ENCODE measurements at places on chromosomes 4 and X. TPM values are rescaled to one million over a fixed set of nuclear protein-coding genes. Genes with fewer than 3 reads are reported as not detected.

DNA sequence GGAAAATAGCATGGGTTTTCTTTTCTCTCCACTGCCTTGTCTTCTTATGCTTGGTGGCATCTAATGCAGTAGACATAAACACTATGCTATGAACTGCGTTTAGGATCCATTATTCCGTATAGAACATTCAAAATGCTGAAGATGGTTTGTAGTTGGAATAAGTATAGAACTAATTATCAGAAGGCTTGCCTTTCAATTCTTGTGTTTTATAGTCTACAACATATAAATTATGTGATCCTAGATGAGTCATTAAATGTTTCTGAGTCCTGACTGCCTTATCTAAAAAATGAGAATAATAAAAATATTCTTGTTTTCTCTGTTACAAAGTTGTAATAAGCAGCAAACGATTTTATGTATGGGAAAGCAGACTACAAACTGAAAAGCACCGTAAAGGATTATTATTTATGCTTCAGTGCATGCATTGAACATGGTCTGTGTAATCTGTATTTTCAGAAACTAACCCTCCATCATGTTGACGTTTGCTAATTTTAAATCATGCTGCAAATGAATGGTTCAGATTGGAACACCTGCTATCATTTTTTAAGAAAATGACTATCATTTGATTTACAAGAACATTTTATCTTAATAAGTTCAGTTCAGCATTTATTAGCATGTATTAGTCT, 335.9 kb upstream of the AADAT start:
- H3K27ac ChIP-seq: no peak overlapping the region
- H3K36me3 ChIP-seq: no peaks in the 10 kb centered on the region
- H3K4me3 ChIP-seq: no peak overlapping the region
- H3K27me3 ChIP-seq: no peaks in the 10 kb centered on the region
- DNase-seq: no peak

Gene AKAP4
- total RNA-seq: not detected

DNA sequence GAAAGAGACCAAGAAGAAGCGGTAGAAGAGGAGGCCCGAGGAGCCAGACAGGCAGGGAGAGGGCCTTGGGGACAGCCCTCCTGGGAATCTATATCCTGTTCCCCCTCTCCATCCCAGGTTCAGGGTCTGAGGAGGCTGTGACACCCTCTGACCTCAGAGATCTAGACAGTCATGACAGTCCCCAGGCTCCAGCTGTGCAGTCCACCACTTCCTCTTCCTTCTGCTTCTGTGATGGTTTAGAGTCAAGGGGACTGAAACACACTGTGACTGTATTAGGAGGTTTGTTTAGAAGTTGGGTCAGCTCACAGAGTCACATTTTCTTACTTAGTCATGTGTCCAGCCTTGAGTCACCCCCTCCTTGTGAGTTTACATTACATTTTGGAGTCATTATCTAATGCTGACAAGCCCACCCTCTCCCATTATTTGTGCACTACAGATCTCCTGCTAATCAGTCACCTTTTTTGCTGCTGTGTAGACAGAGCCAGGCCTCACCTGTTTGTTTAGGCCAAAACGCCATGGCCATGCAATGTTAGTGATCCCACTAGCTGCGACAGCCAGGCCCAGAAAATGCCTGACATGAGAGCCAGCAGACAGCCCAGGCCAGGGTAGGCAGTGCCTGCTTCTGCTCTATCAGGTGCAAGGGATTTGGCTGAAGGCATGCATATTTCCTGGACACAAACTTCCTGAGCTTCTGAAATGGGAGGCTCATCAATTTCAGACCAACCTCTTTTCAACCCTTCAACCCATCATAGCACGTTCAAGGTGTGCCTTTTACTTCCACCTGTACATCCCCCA, 26.0 kb downstream of the MANBA start:
- H3K4me3 ChIP-seq: no peak overlapping the region
- H3K4me1 ChIP-seq: no peaks in the 10 kb centered on the region
- no peaks in the 10 kb centered on the region for H3K36me3 ChIP-seq
- H3K27me3 ChIP-seq: no peaks in the 10 kb centered on the region

DNA sequence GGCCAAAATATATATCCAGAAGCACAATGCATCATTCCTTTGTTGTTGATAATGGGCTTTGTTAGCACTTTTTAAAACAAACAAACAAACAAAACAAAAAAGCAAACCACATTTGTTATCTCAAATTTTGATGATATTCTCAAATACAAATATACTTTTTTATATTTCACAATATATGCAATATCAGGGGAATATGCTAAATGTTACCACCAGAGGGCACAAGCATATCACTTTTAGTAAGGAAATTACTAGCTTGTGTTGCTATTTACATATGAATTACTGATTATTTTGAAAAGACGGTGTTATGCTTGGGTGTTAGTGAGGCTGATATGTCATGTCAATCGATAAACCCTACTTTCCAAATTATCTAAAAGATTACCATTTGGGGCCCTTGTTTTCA, 29.1 kb downstream of the RIPPLY1 start:
- no peak overlapping the region for H3K27ac ChIP-seq
- H3K4me1 ChIP-seq: no peaks in the 10 kb centered on the region
- H3K36me3 ChIP-seq: no peaks in the 10 kb centered on the region
- H3K4me3 ChIP-seq: no peak overlapping the region

GRCh38 chr4:87073199-87074120, 138.6 kb downstream of the AFF1 start:
- no peaks in the 10 kb centered on the region for H3K27me3 ChIP-seq
- no peaks in the 10 kb centered on the region for H3K36me3 ChIP-seq
- H3K27ac ChIP-seq: peak overlapping the region; percentile 47
- peaks cover 5% of the 10 kb centered on the region for H3K4me1 ChIP-seq

Gene TCEAL6
- not detected for total RNA-seq

GRCh38 chr4:184544788-184545409, 70.5 kb upstream of the IRF2 start:
- no peak overlapping the region for H3K27ac ChIP-seq
- H3K4me3 ChIP-seq: no peak overlapping the region
- H3K27me3 ChIP-seq: no peaks in the 10 kb centered on the region
- no peak for DNase-seq
- H3K36me3 ChIP-seq: no peaks in the 10 kb centered on the region

DNA sequence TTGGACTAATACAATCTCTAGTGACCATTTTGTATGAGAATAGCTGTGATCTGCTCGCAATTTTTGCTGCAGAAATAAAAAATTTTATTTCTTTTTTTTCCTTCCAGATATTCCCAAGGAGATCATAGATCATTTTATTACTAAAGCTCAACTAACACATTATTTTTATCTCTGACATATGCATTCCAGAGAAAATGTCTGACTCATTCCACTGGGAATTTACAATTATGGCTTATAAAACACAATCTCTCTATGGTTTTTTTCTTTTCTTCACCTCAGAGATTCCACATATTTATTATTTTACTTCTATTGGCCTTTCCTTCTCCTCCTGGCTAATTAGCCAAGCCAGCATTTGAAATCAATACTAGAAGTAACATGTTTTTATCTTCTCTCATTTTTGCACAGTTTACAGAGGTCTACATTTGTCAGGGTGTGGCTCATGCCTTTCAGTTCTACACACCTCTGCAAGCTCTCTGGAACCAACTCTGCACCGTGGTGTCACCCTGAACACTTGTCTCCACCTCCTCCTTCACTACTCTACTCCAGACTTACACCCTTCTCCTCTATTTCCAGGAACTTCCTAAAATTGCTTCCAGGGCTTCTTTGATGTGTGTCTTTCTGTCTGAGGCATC, 59.8 kb upstream of the GPM6A start:
- H3K27me3 ChIP-seq: no peaks in the 10 kb centered on the region
- H3K36me3 ChIP-seq: no peaks in the 10 kb centered on the region
- no peaks in the 10 kb centered on the region for H3K4me1 ChIP-seq
- H3K27ac ChIP-seq: no peak overlapping the region
- DNase-seq: no peak

Gene PNMA6F
- total RNA-seq: not detected

Gene FOXP3
- 2.0 TPM for total RNA-seq

- H3K4me1 ChIP-seq: no peaks in the 10 kb centered on the region
- H3K4me3 ChIP-seq: no peak overlapping the region
- no peak for DNase-seq
- no peaks in the 10 kb centered on the region for H3K36me3 ChIP-seq
- no peak overlapping the region for H3K27ac ChIP-seq
- H3K27me3 ChIP-seq: no peaks in the 10 kb centered on the region
Observed at GRCh38 chr4:125979950-125980349, 665.2 kb downstream of the FAT4 start.

DNA sequence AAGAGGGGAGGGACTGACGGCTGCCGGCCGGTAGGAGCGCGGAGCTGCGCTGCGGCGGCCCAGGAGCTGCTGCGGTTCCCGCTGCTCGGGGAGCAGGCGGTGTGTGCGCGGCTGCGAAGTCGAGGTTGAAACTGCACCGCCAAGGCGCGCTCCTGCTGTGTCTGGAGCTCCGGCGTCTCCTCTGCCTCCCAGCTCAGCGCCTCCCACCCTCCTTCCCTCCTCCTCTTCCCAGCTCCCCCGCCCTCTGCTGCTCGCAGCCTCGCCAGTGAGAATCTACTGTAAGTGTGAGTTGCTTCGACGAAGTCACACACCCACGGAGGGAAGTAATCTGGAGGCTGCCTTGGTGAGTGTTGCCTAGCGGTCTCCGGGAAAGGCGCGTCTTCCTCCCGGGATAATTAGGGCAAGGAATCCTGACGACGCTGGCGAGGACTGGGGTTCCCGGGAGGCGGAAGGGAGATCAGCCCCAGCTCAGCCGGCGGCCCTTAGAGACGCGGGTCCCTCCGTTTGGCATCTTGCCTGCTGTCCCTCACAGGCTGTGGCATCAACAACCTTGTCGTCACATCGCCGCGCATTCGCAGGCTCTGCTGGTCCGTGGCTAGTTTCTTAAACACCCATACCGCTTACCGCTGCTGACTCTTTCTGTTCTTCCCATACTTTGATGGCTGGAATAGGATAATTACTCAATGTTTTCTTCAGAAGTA, at the start of gene EPHA5:
EPHA5 (minus strand) TSS at position 159 of the 701 bp plus-strand sequence. CDS start 747 bp downstream, outside the sequence.
- H3K4me1 ChIP-seq: no peaks in the 10 kb centered on the region
- no peaks in the 10 kb centered on the region for H3K36me3 ChIP-seq
- DNase-seq: peak; percentile 89
- H3K4me3 ChIP-seq: peak within 1 kb of the TSS; percentile 33
- no peak within 1 kb of the TSS for H3K27ac ChIP-seq

Gene MTMR1
- total RNA-seq: 24.5 TPM

Gene TRIM60
- not detected for total RNA-seq

Gene PABPC4L
- 3.0 TPM for total RNA-seq

Gene QRFPR
- total RNA-seq: 7.8 TPM

GRCh38 chrX:68892651-68893050, 63.8 kb downstream of the EFNB1 start:
- H3K4me3 ChIP-seq: no peak overlapping the region
- H3K27ac ChIP-seq: no peak overlapping the region
- no peaks in the 10 kb centered on the region for H3K36me3 ChIP-seq

Gene PAGE5
- not detected for total RNA-seq

GRCh38 chr4:42417550-42417949, 20.3 kb downstream of the SHISA3 start:
- no peak for DNase-seq
- peaks cover 2% of the 10 kb centered on the region for H3K36me3 ChIP-seq
- H3K4me3 ChIP-seq: no peak overlapping the region
- no peaks in the 10 kb centered on the region for H3K4me1 ChIP-seq
- no peaks in the 10 kb centered on the region for H3K27me3 ChIP-seq

Gene CENPVL2
- total RNA-seq: not detected

DNA sequence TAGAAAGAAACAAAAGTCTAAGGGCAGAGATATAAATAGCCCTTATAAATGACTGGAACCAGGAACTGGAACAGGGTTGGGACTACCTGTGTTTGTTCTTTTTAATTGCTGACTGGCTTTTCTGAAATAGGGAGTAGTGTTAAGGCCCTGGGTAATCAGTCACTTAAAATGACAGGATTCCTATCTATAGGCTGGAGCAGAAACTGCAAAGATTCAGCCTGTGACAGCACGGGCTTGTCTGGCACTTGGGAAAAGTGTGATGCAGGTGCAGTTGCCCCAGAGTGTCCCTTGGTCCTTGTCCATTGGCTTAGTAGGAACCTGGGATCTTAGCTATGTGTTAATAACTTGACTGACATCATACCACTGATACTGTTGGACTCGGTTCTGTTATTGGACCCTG, 14.7 kb upstream of the PLAC8 start:
- H3K4me3 ChIP-seq: no peak overlapping the region
- no peaks in the 10 kb centered on the region for H3K4me1 ChIP-seq
- H3K27me3 ChIP-seq: no peaks in the 10 kb centered on the region
- no peak for DNase-seq
- H3K27ac ChIP-seq: no peak overlapping the region

- no peak for DNase-seq
- H3K27ac ChIP-seq: no peak overlapping the region
- H3K4me1 ChIP-seq: no peaks in the 10 kb centered on the region
- H3K4me3 ChIP-seq: no peak overlapping the region
- no peaks in the 10 kb centered on the region for H3K27me3 ChIP-seq
Observed at GRCh38 chr4:172652369-172652768, 516.2 kb upstream of the GALNT7 start.
